Occipital lobe (tissue), 3 donors: ENCODE measurements at places on chromosomes 12 and 14. TPM values are rescaled to one million over a fixed set of nuclear protein-coding genes. Genes with fewer than 3 reads are reported as not detected.

Gene KCNJ8
- total RNA-seq: 5.9 TPM

Gene PIP4P1
- total RNA-seq: 26.0 TPM

Gene PTPRQ
- total RNA-seq: 1.9 TPM

Gene SLC22A17
- 158 TPM for total RNA-seq

Gene CRIP2
- total RNA-seq: 70.2 TPM

Gene HOXC6
- total RNA-seq: not detected

Gene CLEC12A
- total RNA-seq: not detected

Gene CACNA1C
- total RNA-seq: 21.4 TPM

Gene STYK1
- 6.7 TPM for total RNA-seq

Gene NELL2
- 1,331 TPM for total RNA-seq

Gene RTL1
- not detected for total RNA-seq

Gene OR4N5
- total RNA-seq: not detected

Gene ATP6V1D
- 152 TPM for total RNA-seq

Gene NID2
- total RNA-seq: 8.9 TPM

Gene RNU4-1
- under 0.01 TPM for total RNA-seq

Gene FLVCR2
- total RNA-seq: 2.5 TPM

Gene KICS2
- total RNA-seq: 6.7 TPM

Gene OR6C1
- not detected for total RNA-seq
